GM23248 (cell line): ENCODE measurements at places on chromosomes 1 and 21. TPM values are rescaled to one million over a fixed set of nuclear protein-coding genes. Genes with fewer than 3 reads are reported as not detected.
A peak's percentile ranks its signal among the peaks of the same experiment; 100 is the strongest.

GRCh38 chr1:29171089-29171488 is 10.6 kb downstream of the SRSF4 start:
- peaks cover 12% of the 10 kb centered on the region for H3K36me3 ChIP-seq
- no peak overlapping the region for H3K4me3 ChIP-seq
- no peaks in the 10 kb centered on the region for H3K27me3 ChIP-seq
- peaks cover 35% of the 10 kb centered on the region for H3K4me1 ChIP-seq
- peak; percentile 52 for DNase-seq

GRCh38 chr1:74003806-74004205 is 194.2 kb downstream of the LRRIQ3 start:
- no peak overlapping the region for H3K4me3 ChIP-seq
- no peaks in the 10 kb centered on the region for H3K4me1 ChIP-seq
- H3K36me3 ChIP-seq: no peaks in the 10 kb centered on the region
- H3K27ac ChIP-seq: no peak overlapping the region

PLPPR4 gene
- 1.7 and 1.8 TPM in 2 replicates for total RNA-seq

GNG4 gene
- 0.32 and 2.0 TPM in 2 replicates for total RNA-seq

- H3K27ac ChIP-seq: peak overlapping the region; percentile 17; the same call in 1 of the 2 replicates
- H3K36me3 ChIP-seq: peaks cover 2% of the 10 kb centered on the region
- peak overlapping the region; percentile 99 for H3K4me3 ChIP-seq
- DNase-seq: no peak
- H3K27me3 ChIP-seq: no peaks in the 10 kb centered on the region
Measured at GRCh38 chr1:154179946-154180687, 11.8 kb downstream of the TPM3 start.

DNA sequence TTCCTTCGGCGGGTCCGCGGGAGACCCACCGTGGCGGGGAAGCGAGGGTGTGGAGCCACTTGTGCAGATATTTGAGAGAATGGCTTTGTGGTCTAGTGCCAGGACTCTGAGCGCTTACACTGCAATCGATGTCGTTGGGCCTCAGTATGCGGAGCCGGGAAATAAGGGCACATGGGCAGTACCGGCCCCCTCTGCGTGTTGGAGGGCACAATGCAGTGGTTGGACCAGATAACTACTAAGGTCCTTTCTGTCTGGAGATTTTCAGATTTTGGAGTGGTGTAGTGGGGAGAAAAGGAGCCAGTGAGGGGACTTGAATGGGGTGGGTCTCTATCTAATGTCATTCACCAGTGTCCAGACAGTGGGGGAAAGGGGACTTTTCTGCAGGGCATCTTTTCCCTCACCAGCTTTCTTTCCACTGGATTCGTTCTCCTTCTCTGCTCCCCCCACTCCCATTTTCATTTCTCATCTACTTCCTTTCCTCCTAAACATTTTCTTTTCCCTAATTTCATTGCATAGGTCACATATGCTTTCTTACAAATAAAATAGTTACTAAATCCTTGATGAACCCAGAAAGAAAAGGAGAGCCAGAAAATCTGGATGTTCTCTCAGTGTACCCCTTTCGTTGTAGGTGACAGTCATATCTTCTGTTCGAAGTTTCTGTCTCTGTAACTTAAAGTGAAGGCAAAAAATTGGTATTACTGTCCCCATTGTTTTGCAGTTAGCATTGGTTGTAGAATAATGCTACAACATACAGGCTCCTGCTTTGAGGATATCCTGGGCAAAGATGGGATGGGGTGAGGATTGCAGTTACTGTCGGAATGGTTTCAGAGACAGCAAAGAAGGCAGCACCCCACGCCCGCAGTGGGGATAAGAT is 1.4 kb downstream of the ATF3 start:
- peaks cover 23% of the 10 kb centered on the region for H3K4me1 ChIP-seq
- DNase-seq: peak; percentile 55
- H3K36me3 ChIP-seq: no peaks in the 10 kb centered on the region
- H3K4me3 ChIP-seq: peak overlapping the region; percentile 78
- peaks cover 31% of the 10 kb centered on the region for H3K27me3 ChIP-seq
- H3K27ac ChIP-seq: no peak overlapping the region

LSS gene
- total RNA-seq: 41.1 and 45.7 TPM in 2 replicates

GRCh38 chr1:19452221-19452663 is 33.1 kb downstream of the CAPZB start:
- peak; percentile 97 for DNase-seq
- H3K4me1 ChIP-seq: peaks cover 96% of the 10 kb centered on the region
- H3K27me3 ChIP-seq: no peaks in the 10 kb centered on the region
- peak overlapping the region; percentile 34; the same call in 1 of the 2 replicates for H3K4me3 ChIP-seq
- no peaks in the 10 kb centered on the region for H3K36me3 ChIP-seq
- peak overlapping the region; percentile 95 for H3K27ac ChIP-seq

GRCh38 chr21:20661246-20661645 is 337.0 kb upstream of the NCAM2 start:
- H3K27me3 ChIP-seq: no peaks in the 10 kb centered on the region
- no peaks in the 10 kb centered on the region for H3K4me1 ChIP-seq
- no peak overlapping the region for H3K27ac ChIP-seq
- no peaks in the 10 kb centered on the region for H3K36me3 ChIP-seq
- no peak for DNase-seq
- no peak overlapping the region for H3K4me3 ChIP-seq

GRCh38 chr1:27388337-27389005 is 4.0 kb upstream of the GPR3 start:
- H3K4me3 ChIP-seq: no peak overlapping the region
- peaks cover 6% of the 10 kb centered on the region; the same call in 1 of the 2 replicates for H3K4me1 ChIP-seq
- H3K36me3 ChIP-seq: no peaks in the 10 kb centered on the region
- DNase-seq: peak; percentile 39
- H3K27me3 ChIP-seq: no peaks in the 10 kb centered on the region

- no peaks in the 10 kb centered on the region for H3K4me1 ChIP-seq
- DNase-seq: no peak
- no peaks in the 10 kb centered on the region for H3K27me3 ChIP-seq
- no peak overlapping the region for H3K27ac ChIP-seq
- H3K36me3 ChIP-seq: no peaks in the 10 kb centered on the region
- no peak overlapping the region for H3K4me3 ChIP-seq
Measured at GRCh38 chr1:45394342-45394741, 54.1 kb upstream of the MUTYH start.

DNA sequence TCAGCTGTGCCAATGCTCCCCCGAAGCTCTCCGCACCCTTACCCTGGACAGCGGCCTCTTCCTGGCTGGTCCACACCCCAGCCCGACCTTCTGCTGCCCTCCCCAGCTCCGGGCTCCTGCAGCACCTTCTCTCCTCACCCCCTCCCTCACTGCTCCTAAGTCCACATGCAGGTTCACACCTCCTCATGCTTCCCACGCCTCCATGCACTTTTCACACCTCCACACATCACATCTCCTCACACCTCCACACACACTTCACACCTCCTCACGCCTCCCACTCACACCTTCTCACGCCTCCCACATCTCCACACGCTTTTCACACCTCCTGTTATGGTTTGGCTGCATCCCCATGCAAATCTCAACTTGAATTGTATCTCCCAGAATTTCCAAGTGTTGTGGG is 18.9 kb downstream of the GPR137B start:
- H3K4me1 ChIP-seq: no peaks in the 10 kb centered on the region
- no peak for DNase-seq
- no peak overlapping the region for H3K4me3 ChIP-seq
- no peak overlapping the region for H3K27ac ChIP-seq

DNA sequence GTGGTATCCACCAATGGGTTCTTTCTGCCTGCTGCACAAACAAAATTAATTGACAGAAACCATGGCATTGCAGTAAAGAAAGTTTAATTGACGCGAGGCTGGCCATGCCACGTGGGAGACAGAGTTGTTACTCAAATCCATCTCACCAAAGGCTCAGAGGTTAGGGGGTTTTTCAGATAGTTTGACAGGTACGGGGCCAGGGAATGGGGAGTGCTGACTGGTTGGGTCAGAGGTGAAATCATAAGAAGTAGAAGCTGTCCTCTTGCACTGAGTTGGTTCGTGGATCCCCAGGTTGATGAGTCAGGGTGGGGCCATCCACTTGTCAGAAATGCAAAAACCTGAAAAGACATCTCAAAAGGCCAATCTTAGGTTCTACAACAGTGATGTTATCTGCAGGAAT is 941 bp upstream of the TBCE start:
- H3K27me3 ChIP-seq: no peaks in the 10 kb centered on the region
- no peaks in the 10 kb centered on the region for H3K4me1 ChIP-seq
- peak overlapping the region; percentile 81; the same call in 1 of the 2 replicates for H3K4me3 ChIP-seq
- no peak for DNase-seq
- H3K36me3 ChIP-seq: no peaks in the 10 kb centered on the region
- H3K27ac ChIP-seq: peak overlapping the region; percentile 82

- DNase-seq: no peak
- H3K36me3 ChIP-seq: no peaks in the 10 kb centered on the region
- no peak overlapping the region for H3K27ac ChIP-seq
- H3K4me1 ChIP-seq: no peaks in the 10 kb centered on the region
Measured at GRCh38 chr1:41327383-41327999, 33.7 kb upstream of the FOXO6 start.

DNA sequence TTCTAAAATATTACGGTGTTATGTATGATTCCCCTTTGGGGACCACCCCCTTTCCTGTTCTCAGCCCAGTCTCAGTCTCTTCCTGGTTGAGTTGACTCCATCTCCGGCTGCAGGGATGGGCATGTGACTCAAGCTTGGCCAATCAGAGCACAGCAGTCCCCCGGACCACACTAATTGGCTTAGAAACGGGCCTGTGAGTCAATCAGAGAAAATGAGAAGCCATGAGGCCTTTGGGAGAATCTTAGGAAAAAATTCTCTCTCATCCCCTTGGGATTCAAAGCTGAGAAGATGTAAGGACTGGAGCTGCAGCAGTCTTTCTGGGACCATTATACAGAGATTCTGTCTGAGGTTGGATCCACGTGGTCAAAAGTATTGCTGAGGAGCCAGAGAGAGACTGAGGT is 10.7 kb upstream of the FHAD1 start:
- H3K4me1 ChIP-seq: no peaks in the 10 kb centered on the region
- H3K4me3 ChIP-seq: no peak overlapping the region
- H3K27ac ChIP-seq: no peak overlapping the region

- peak overlapping the region; percentile 99 for H3K27ac ChIP-seq
- peaks cover 90% of the 10 kb centered on the region for H3K4me1 ChIP-seq
- no peaks in the 10 kb centered on the region for H3K27me3 ChIP-seq
- no peaks in the 10 kb centered on the region for H3K36me3 ChIP-seq
- no peak for DNase-seq
- peak overlapping the region; percentile 73 for H3K4me3 ChIP-seq
Measured at GRCh38 chr1:158020259-158020885, 26.9 kb downstream of the KIRREL1 start.

PSMA5 gene
- 38.8 and 53.7 TPM in 2 replicates for total RNA-seq

HSD3B2 gene
- not detected in 2 replicates for total RNA-seq

DNA sequence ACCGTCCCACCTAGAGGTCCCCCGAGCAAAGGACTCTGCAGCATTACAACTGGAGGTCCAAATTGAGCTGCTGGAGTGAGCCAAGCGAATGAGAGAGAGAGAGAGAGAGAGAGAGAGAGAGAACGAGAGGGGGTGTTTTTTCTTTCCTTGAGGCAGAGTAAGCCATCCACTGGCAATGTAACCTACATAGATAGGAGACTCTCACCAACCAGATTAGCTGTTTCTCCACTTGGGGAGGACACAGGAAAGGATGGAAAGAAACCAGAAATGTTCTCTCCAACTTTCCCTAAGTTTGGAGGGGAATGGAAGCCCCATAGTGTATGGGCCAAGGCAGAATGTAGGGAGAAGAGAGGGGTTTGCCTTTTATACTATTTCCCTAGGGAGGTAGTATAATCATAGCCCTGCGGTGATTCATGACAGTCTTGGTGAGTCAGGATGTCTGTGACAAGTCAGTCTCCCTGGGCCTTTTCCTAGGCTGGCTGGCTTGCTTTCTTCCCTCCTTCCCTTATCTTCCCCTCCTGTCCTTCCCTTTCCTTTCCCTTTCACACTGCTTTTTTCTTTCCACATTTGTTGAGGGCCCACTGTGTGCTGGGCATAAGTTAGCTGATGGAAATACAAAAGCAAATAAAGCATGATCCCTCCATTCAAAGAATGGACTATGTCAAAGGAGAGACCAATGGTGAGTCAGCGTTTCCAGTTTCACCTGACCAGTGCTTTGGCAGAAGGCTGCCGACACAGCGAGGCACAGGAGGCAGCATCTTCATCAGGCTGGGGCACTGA is 7.1 kb downstream of the FNDC7 start:
- DNase-seq: peak; percentile 97
- H3K4me3 ChIP-seq: 0 out of 2 replicates have a peak overlapping the region, but pooled peaks have one; percentile 11
- no peaks in the 10 kb centered on the region for H3K27me3 ChIP-seq
- no peaks in the 10 kb centered on the region for H3K36me3 ChIP-seq
- H3K4me1 ChIP-seq: peaks cover 32% of the 10 kb centered on the region
- H3K27ac ChIP-seq: peak overlapping the region; percentile 87

DNA sequence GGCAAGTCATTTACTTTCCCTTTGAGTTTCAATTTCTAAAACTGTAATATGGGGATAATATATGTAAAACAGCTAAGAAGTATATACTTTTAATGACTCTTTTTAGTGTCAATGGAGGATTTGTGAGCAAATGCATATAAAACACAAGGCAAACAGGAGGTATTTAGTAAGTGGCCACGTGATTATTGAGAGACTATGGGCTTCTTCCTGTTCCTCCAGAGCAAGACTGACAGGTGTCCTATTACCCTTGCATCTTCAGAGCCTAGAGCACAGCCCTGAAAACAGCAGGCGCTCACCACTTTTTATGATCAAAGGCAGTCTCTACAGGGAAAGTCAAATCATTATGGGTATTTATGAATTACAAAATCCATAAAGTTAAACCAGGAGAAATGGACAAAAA is 941 bp upstream of the ROR1 start:
- no peak overlapping the region for H3K27ac ChIP-seq
- H3K27me3 ChIP-seq: no peaks in the 10 kb centered on the region
- H3K4me3 ChIP-seq: no peak overlapping the region
- H3K4me1 ChIP-seq: peaks cover 12% of the 10 kb centered on the region; the same call in 1 of the 2 replicates
- H3K36me3 ChIP-seq: no peaks in the 10 kb centered on the region
- DNase-seq: no peak

FAM72B gene
- total RNA-seq: 0.51 and 1.9 TPM in 2 replicates

DNA sequence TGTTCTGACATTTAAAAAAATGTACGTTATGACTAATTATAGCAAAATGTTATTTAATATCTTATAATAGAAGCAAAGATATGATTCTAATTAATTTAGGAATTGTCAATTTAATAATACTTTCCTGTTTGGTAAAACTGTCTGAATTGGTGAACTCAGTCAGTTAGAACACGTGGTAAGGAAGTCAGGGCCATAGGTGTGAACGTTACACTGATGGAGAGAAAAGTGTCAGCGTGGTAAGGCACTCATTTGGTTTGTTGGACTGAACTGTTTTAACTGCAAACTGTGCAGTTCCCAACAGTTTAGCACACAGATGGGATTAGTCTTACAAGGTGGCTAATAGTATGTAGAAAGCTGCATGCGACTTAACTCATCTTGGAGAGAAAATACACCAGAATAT is 102.9 kb downstream of the EPB41 start:
- H3K4me1 ChIP-seq: no peaks in the 10 kb centered on the region
- H3K27me3 ChIP-seq: no peaks in the 10 kb centered on the region
- no peaks in the 10 kb centered on the region for H3K36me3 ChIP-seq
- DNase-seq: no peak
- H3K4me3 ChIP-seq: no peak overlapping the region

KRTAP11-1 gene
- not detected in 2 replicates for total RNA-seq

KCNK2 gene
- total RNA-seq: 133 and 145 TPM in 2 replicates
